ENCODE measurements at places on chromosomes 3 and 15.

- DNase-seq: no peak
Observed at GRCh38 chr3:53846134-53846850, at the start of the genes CHDH and IL17RB. Gene CHDH (minus strand): TSS chr3:53846419. CDS start chr3:53824008, 22,411 bp downstream. Gene IL17RB (plus strand): TSS chr3:53846568. CDS start chr3:53846589, 21 bp downstream.

DNA sequence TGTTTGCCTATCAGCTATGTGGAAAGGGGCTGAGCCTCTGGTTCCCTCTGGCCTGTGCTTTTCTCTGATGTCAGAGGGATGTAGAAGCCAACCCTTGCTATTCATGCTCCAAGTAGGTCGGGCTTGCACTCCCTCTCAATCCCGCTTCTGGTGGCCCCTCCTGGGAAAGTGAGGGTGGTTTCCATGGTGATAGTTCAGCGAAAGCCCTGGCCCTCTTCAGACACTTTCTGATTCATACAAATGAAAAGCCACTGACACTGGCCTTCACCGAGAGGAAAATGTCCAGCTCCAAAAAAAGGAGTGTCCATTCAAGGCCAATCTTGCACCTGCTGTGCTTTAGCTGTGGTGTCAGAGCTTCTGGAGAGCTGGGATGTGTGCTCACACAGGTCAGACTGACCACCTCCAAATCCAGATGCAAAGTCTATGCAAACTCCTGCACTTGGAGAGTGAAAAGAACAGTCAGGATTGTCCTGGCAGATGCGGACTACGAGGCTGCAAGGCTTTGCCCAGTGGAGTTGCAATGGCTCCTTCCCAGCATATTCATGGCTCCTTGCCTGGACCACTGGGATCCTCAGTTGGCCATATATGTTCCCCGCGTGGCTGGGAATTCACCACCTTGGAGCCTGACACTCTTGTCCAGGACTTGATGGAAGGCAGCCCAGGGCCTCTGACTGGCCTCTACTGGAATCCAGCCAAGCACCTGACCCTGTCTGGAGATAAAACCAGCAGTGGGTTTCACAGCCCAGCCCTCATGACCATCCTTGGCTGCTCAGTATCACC is 96.6 kb downstream of the CEMIP start:
- no peak for DNase-seq

DNA sequence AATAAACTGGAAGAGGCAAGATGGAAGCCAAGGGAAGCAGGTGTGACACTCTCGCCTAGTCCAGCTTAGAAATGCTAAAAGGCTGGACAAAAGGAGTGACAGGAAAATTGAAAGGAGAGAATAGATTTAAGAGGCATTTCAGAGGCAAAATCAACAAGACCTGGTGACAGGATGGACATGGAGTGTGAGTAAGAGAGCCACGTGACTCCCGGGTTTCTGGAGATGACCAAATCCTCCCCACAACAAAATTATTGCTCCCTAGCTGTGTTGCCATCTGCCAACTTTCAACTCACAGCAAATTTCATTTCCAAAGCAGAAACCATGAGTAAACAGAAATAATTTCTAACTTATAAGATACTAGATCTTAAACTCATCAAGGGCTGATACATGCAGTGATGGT is 52.6 kb downstream of the MTHFS start:
- no peak for DNase-seq

DNA sequence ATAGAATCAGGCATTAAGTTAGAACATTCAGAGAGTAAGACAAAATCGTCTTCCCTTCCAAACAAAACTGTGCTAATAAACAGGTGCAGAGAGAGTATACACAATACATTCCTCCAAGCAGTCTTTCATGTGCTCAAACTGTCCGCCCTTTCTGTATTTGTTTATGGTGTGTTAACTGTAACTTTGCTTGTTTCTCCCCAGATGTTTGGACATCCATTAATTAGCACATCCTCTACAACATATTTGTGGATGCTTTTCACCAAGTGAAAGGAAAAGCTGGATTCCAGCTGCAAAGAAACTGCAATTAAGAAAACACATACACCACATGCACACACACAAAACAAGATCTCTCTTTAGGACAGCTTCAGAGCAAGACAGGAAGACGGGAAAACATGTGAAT is 912.6 kb downstream of the NTRK3 start:
- DNase-seq: no peak

DNA sequence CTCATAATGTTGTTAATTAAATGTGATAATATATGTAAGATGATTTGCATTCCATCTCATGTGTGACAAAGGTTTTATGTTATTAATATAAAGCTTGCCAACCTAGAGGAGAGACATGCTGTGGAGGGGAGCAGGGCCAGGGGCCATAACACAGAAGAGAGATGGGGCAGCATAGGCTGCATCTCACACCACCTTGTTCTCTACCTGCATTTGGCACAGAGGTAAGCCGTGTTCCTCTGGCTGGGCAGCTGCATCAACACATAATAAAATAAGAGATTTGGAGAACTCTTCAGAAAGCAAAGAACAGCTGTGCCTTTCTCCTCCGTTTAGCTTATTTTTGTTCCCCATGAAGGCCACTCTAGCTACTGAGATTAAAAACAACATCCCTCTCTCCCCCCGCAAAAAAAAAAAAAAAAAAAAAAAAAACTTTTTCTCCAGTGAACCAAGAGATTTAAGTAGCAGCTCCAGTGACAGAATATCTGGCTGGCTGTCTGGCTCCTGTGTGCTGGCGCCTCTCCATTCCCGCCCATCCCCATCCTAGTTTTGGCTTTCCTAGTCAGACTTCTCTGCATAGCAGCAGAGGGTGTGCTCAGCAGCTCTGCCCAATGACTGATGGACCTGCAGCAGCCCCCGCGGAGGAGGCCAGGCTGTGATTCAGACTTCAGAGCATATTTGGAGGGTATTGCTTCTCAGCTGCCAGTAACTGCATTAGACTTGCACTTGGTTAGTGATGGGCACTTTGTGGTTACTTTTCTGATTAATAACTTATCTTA is 52.2 kb upstream of the STXBP5L start:
- no peak for DNase-seq

DNA sequence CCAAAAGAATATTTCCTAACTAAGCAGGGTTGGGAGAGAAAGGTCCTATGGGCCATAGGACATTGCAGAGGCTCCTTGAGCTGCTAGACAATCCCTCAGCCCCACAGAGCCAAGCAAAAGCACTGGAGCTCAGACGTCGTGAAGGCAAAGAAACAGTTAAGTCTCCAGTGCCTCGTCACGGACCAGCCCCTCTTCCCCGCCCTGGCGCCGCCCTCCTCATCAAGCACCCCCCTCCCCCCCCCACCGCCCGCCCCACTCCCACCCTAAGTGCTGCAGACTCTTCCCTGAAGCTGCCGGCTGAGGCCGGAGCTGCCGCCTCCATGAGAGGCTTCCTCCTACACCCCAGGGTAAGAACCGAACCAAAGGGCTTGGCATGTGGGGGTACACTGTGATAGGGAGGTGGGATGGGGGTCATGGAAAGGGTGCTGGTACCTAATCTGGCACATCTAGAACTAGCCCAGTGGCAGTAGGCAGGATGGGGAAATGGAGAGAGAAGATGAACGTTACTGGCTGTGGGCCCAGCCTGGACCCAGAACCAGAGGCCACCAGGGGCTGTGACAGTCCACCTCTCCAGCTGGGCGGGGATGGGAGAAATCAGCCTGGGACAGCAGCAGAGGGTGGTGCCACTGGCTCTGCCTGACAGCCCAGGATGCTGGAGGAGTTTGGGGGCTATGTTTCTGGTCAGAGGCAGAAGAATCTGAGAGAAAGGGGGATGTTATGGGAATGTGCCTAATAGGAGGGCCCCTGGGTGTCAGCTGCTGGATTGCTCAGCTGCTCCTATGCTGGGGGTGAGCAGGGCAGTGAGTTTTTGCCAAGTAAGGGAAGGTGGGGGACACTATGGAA is at the start of gene MAP1A:
Gene MAP1A, plus strand, starts transcription at position 255 of the 843 bp plus-strand sequence. CDS start 3,866 bp downstream, outside the sequence.
- DNase-seq: no peak

DNA sequence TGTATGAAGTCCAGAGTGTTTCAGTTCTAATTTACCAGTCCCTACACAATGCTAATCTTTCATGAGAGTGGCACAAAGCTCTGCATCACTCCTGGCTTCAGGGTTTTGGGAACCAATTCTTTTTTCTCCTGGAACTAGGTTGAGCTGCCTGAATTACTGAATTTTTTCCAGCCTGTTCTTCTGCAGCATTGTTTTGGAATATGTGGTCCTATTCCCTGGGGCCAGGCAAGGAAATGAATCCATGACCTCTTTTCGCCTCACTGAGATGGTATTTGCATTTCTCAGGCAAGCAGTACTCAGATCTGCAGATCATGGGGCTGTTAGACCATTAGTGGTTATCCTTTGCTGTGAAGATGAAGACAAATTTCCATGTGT is 25.6 kb upstream of the GPR171 start:
- no peak for DNase-seq
